Activated CD4-positive, alpha-beta T cell treated with anti-CD3 and anti-CD28 coated beads for 1 hour (primary cell): ENCODE measurements at places on chromosomes 7 and 10.

DNA sequence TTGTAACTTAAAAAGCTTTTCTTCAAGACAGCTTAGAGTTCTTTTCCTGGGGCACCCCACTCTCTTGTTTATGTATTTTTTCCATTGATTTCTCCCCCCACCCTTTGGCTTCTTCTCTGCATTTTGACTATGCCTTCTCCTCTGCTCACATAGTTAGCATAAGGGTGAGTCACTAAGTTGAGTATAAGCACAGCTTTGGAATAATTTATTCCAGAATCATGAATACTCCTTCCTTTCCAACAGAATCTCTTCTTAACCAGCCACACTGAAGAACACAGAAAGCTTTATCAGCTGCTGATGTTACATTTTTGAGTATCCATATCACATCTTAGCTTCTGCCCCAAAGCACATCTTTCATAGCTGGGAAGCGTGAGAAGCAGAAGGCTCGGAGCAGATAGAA lies 449.5 kb upstream of the MKI67 start:
- DNase-seq, result no peak

DNA sequence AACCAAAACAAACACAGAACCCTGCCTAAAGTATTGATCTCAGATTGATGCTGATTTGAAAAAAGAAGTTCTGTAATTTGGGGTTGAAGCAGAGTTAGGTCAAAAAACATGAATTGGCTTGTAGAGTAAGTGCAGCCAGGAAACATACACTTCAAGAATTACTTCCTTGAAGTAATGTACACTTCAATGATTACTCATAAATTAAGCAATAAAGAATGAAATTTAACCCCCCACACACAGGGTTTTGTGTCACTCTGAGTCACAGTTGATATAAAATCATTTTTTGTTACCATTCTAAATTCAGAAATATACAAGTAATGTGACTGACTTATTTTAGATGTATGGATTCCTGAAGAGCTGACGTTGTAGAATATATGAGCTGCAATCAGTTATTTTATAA lies 622.2 kb downstream of the POM121L12 start:
- DNase-seq, result no peak

DNA sequence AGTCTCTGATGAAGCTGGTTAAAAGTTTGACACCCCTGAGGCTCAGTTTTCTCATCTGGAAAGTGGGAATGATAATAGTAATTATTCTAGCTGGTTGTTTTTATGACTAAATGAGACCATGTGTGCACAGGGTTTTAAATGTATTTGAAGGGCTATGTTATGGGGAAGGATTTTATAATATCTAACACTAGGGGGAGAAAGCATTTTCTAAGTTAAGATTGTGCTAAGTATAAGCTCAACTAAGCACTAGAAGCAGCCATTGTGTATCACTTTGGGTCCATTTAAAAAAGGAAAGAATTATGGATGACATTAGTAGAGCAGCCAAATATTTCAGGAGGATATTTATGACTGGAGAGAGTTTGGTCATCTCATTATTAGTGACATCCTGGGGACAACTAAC lies 49.5 kb upstream of the CREB5 start:
- no peak for DNase-seq

GRCh38 chr7:95723583-95724180 lies 48.7 kb upstream of the DYNC1I1 start:
- DNase-seq, result no peak

- no peak for DNase-seq
These were observed 167.0 kb upstream of the PPP1R3A start for GRCh38 chr7:114085592-114086501.

GRCh38 chr10:67771200-67771599 lies 66.8 kb downstream of the DNAJC12 start:
- no peak for DNase-seq

DNA sequence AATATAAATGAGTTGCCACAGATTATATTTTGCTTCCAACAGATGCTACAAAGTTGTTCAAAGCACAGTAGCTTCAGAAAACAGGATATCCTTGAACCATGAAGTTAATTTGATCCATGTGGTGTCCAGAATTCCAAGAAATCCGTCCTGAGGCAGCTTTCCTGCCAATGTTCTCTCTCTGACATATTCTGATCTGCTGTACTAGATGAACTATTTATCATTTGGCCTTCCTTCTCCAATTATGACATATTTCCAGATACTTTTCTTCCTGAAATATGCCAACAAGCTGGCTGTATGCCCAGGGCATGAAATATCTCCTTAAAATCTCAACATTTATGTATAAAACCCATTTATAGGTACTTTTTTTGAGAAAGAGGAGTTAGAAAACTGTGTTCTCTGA lies 141.1 kb downstream of the SPAG6 start:
- no peak for DNase-seq

DNA sequence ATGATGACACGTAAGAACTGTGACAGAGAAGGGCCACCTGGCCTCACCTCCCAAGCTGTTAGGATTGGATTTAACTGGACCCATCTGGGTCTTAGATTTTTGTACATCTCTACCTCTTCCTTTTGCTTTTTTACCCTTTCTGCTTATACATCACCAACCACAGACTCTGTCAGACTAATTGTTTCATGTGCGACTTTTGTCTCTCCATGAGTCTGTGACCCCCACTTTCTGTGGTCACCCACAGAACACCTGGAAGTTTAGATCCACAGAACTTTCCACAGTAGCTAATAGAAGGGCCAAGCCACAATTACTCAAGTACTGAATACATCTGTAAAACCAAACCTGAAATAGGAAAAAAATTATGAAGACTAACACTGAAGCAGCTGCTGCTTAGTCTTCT lies 23.1 kb downstream of the SEC31B start:
- no peak for DNase-seq

- DNase-seq, result no peak
These were observed 129.9 kb downstream of the INHBA start for GRCh38 chr7:41573015-41573414.

GRCh38 chr10:131573707-131574106 lies 262.2 kb upstream of the TCERG1L start:
- DNase-seq, result no peak

- no peak for DNase-seq
These were observed 69.1 kb downstream of the DIP2C start for GRCh38 chr10:620417-620816.

- no peak for DNase-seq
These were observed 163.6 kb upstream of the GNAI1 start for GRCh38 chr7:79971058-79971457.

DNA sequence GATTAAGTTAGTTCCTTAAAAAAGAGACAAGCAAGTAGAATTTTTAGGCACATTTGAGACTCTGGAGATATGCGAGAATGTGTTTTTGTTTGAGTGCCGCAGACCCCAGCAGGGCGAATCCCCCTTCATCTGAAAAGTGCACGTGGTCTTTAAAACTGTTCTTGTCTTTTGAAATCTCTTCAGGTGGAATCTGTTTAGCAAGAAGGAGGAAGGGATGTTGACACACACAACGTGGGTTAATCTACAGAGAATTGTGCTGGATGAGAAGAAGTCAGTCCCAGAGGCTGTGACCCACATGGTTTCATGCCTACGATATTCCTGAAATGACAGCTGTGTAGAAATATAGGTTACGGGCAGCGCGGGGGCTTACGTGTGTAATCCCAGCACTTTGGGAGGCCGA lies 27.1 kb upstream of the ZFAND2A start:
- DNase-seq, result no peak

- DNase-seq, result no peak
These were observed 882 bp upstream of the LRRC61 start for GRCh38 chr7:150322114-150322832.

GRCh38 chr7:36090976-36091873 lies 61.8 kb upstream of the EEPD1 start:
- DNase-seq, result no peak

DNA sequence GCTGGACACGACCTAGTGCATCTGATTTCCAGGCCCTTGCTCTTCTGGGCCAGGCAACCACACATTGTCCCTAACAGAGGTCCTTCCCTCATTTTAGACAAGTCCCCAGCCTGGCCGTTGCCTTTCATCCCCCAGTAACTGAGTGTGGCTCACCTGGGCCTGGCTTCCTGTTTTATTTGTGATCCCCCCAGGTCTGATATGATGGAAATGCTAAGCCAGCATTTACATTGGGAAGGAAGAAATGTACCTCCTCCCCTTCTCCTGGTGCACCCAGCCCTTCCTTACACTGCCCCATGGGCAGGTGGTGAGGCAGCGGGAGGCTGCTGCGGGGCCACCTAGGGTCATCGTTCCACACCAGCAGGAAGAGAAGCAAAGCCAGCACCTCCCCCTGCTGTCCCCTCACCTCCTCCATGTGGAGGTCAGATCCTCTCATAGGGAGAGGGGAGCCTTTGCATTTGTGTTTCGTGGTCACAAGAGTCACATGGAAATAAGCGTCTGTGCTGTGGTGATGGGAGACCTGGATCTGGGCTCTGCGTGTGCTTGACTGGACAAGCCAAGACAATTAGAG lies 108.8 kb downstream of the GLRX3 start:
- DNase-seq, result no peak

- DNase-seq, result peak; percentile 35
These were observed 5.6 kb downstream of the POR start for GRCh38 chr7:75920431-75921161.

DNA sequence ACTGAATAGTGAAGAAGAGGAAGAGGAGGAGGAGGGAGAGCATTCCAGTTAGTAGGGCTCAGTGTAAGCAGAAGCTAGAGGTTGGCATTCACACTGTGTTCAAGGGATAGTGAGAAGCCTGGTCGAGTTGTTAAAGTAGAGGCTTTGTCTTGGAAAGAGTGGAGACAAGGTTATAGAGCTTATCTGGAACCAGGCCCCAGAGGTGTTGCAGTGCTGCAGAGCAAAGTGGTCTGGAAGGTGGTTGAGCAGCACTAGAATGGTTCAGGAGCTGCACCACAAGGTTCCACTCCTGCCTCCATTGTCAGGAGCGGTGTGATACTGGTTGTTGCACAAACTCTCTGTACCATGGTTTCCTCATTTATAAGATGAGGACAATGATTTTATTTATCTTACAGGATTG lies 8.8 kb upstream of the PCGF5 start:
- DNase-seq, result no peak

DNA sequence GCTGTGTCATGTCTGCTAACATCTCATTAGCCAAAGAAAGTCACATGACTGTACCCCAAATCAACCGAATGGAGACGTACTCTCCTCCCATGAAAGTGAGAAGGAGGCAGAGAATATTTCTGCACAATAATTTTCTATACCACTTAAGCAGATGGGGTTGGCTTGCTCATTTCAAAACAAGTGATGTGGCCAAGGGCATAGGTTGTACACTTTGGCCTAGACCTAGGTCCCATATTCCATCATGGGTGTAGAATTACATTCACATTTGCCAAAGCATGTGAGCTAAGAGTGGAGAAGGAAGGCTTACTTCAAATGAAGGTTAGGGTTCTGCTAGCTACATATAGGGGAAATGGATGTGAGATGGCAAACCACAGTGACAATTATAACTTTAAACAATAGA lies 83.0 kb downstream of the ZNF365 start:
- no peak for DNase-seq

DNA sequence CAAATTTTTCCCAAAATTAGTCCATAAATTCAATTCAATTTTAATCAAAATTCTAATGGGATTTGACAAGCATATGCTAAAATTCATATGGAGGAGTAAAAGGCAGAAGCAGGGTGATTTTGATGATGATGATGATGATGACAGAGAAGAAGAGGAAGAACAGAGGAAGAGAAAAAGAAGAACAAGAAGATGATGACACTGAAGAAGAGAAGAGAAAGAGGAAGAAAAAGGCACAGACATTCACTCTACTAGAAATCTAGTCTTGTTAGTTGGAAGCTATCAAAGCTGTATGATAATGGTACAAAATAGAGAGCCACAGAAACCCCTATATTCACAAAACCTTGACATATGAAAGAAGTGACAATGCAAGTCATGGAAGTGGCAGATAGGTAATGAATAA lies 157.9 kb downstream of the ELMO1 start:
- DNase-seq, result no peak

- DNase-seq, result no peak
These were observed 12.3 kb downstream of the ZYX start for GRCh38 chr7:143393267-143394041.

GRCh38 chr7:2796358-2797352 lies 47.5 kb downstream of the GNA12 start:
- DNase-seq, result no peak

GRCh38 chr7:68176974-68177373 lies 1180.3 kb downstream of the TYW1 start:
- DNase-seq, result no peak

DNA sequence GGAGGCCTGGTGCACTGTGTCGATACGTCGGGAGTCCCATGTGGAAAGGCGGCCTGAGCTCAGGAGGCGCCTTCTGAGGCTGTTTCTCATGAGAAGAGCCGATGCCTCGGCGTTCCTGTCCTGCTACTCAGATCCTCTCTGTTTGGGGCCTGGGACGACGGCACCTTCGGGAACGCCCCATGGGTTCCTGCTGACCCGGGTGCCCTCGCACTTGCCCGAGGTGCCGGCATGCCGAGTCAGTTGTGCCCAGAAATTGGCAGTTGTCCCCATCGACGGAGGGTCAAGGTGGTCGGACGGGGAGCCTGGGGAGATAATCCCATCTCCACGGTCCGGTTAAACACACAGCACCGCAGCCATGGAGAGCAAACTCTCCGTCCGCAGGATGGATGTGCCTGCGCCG lies 33.0 kb downstream of the NKX6-2 start:
- DNase-seq, result no peak

DNA sequence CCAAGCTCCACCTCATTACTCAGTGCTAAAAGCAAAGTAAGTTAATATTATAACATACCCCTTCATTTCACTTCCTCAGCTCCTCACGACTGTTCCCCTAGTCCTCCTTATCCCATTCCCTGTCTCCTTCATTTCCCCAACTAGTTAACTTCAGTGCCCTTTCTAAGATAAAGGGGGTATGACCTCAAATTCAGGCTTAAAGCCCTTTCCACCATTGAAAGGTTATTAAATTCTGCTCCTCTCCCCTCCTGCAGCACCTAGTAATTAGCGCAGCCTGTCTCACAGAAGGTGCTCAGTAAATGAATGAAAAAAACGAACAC lies 1.0 kb downstream of the CRPPA start:
- no peak for DNase-seq

DNA sequence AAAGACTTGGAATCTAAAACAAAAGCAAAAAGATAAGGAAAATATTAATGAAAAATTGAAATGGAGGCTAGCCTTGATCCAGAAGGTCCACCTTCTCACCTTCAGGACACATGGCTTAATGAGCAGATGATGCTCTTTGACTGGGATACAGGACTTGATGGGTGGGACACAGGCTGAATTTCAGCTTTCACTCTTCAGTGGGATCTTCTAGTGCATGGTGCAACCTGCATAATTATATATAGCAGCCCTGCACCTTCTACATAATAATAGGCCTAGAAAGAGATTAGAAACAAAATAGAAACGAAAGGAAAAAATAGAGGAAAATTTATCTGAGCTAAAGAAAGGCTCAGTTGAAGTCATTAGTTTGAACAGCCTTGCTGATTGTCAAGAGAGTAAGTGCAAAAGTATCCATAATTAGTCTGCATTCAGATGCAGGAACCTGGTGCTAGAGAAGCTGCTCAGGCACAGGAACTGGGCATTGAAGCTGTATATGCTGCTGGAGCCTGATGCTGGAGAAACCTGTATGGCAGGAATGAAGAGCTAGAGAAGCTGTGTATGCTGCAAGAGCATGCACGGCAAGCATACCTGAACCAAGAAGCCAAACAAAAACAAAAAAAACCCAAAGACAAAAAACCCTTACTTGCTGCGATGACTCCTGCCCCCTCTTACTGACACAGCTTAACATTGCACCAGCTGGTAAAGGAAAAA lies 19.4 kb downstream of the MKLN1 start:
- DNase-seq, result no peak
